Spleen (tissue), 13 donors: ENCODE measurements at places on chromosomes 6 and 20. TPM values are rescaled to one million over a fixed set of nuclear protein-coding genes. Genes with fewer than 3 reads are reported as not detected.

Gene SLC4A11
- total RNA-seq, result 0.67 TPM

GRCh38 chr20:11901127-11901526 lies 16.6 kb upstream of the BTBD3 start:
- no peaks in the 10 kb centered on the region for H3K27me3 ChIP-seq
- no peaks in the 10 kb centered on the region for H3K36me3 ChIP-seq
- no peak overlapping the region for H3K27ac ChIP-seq
- no peak overlapping the region for H3K4me3 ChIP-seq
- DNase-seq, result no peak

DNA sequence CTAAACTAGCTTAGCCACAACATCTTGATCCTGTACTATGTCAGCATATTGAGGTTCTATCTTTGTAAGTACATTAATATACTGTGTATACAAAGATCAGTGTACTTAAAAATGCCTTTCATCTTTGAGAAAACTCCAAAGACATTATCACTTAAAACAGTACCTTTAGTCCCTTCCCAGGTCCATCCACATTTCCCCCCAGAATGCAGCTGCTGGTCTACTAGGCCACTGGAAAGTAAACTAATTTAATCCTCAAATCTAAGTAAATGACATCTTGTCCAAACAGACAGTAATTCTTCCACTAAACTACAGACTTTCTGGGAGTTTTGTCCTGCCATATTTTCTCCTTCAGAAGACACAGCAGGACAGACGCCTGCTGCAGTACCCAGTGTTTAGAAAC lies 68.7 kb downstream of the SYCP2 start:
- H3K36me3 ChIP-seq, result no peaks in the 10 kb centered on the region
- no peak overlapping the region for H3K27ac ChIP-seq
- no peaks in the 10 kb centered on the region for H3K4me1 ChIP-seq
- H3K27me3 ChIP-seq, result no peaks in the 10 kb centered on the region

Gene GUCA1A
- not detected for total RNA-seq

Gene IL17A
- not detected for total RNA-seq

Gene SLC22A16
- total RNA-seq, result 1.8 TPM

Gene PCK1
- total RNA-seq, result not detected

Gene ZNF831
- 10.8 TPM for total RNA-seq

Gene TSHZ2
- total RNA-seq, result 18.3 TPM

DNA sequence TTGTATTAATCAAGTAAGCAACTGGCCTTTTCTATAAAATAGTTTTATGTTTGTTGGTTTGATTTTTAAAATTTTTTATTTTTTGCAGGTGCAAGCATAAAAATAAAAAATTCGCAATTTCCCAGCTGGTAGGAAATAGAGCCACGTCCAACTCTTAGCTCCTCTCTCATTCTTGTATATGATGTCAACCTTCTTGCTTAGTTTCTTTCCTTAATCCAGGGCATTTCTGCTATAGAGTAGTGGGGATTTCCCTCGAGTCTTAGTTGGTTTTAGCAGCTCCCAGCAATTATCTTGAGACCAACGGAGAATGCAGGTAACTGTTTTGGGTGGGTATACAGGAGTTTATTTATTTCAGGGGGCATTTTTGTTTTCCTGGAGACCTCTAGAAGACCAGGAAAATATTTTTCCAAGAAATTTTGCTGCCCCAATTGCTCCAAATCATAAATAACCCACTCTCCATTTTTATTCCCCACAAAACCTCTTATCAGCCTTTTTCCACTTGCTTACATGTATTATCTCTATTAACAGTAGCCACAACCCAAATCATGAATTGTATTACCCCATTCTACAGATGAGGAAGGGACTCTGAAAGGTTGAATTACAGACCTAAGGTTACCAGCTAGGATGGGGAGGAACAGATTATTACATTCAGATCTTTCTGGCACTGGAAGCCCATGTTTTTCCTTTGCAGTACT lies 18.4 kb downstream of the PHACTR2 start:
- H3K27me3 ChIP-seq, result no peaks in the 10 kb centered on the region
- H3K4me3 ChIP-seq, result peak overlapping the region; percentile 1
- H3K27ac ChIP-seq, result peak overlapping the region; percentile 13

DNA sequence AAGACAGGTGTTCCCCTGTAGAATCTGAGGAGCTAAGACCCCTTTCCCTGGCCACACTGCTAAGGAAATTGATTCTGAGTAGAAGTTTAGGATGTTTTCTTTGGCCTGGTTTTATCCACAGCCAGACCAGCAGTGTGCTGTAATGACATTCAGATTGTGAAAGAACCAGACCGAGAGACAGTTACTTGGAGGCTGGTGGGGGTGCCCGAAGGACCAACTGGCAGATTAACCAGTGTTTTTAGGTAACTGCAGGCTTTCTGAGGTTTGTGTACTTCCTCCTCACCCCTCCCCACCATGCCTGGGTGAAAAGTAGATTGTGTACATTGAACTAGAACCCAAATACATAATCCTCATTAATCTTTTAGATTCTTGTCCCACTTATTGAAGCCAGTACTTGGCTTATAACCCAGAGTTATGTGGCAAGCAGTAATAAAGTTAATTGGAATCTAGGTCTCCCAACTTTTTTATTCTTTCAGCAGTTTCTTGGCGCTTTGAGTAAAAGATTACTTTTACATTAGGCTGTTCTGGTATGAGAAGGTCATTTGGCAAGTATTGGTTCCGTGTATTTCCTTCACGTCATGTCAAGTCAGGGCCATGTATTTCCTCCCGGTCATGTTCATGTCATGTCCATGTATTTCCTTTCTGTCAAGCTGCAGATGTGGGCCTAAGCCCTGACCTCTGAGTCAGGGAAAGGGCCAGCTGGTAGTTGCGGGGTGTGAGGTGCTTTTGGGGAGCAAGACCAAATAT lies 93.7 kb downstream of the TCP11 start:
- no peaks in the 10 kb centered on the region for H3K27me3 ChIP-seq
- H3K27ac ChIP-seq, result peak overlapping the region; percentile 84
- peaks cover 3% of the 10 kb centered on the region for H3K36me3 ChIP-seq
- no peak overlapping the region for H3K4me3 ChIP-seq

GRCh38 chr6:19755181-19755580 lies 82.0 kb upstream of the ID4 start:
- no peak overlapping the region for H3K27ac ChIP-seq
- no peaks in the 10 kb centered on the region for H3K36me3 ChIP-seq
- no peak for DNase-seq
- H3K4me1 ChIP-seq, result no peaks in the 10 kb centered on the region
- H3K27me3 ChIP-seq, result no peaks in the 10 kb centered on the region

Gene FOXF2
- not detected for total RNA-seq

- no peak overlapping the region for H3K27ac ChIP-seq
- H3K4me3 ChIP-seq, result no peak overlapping the region
- no peaks in the 10 kb centered on the region for H3K4me1 ChIP-seq
Measured at GRCh38 chr6:129429956-129430355, 280.0 kb downstream of the ARHGAP18 start.

Gene POPDC3
- total RNA-seq, result not detected

- H3K4me1 ChIP-seq, result no peaks in the 10 kb centered on the region
- peak; percentile 23 for DNase-seq
- no peak overlapping the region for H3K27ac ChIP-seq
- H3K4me3 ChIP-seq, result no peak overlapping the region
Measured at GRCh38 chr20:44039147-44039546, 124.5 kb downstream of the TOX2 start.
